EH (cell line): ENCODE measurements at places on chromosomes 2 and 18.

- DNase-seq, result peak; percentile 58
Measured at GRCh38 chr2:134207589-134208209, 46.2 kb upstream of the MGAT5 start.

DNA sequence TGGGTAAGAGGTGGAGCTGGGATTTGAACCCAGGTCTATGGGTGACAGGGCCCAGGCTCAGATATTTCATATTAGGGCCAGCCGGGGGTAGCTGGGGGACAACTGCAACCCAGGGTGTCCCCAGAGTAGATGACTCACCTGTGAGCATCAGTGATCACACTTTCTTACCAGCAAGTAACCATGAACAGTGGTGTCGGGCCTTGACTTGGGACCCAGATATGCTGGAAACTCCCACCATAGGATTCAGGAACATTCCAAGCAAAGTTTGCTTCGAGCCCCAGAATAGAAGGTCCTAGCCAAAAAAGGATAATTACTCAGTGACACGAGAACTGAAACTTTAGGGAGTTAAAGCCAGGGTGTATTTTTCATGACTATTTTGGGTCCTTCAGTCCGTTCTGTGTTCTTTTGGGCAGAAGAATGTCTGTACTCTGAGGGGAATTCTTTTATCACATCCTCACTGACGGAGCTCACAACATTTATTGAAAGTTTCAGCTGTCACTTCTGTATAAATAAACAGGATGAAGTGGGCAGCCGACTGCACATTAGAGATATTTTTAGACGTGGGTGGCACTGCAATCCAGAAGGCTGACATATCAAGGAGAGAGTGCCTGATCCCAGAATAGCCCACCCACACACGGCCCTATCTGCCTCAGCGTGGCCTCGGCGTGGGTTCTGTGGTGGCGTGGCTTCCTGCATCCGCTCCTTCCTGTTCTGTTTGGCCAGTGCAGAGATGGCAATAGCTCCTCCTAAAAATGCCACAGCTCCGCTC is 45.6 kb downstream of the RAMP1 start:
- peak; percentile 95 for DNase-seq

DNA sequence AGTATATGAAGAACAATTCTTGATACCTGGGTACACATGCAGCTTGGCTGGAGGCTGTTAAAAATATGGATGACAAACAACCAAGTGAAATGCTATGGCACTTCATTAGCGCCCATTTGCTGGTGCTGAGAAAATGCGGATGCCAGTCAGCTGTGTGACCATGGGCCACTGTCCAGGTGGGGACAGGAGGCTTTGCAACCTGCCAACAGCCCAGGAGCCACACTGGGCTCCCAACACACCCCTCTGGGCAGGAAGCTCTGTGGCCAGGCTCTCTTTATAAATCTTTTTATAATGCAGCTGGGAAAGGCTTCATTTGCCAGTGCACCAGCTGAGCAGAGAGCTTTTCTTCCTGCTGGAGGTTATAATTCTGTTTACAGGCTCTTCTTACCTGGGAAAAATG is 19.9 kb downstream of the RNF144A start:
- no peak for DNase-seq

GRCh38 chr2:128158176-128158575 is 67.2 kb downstream of the UGGT1 start:
- no peak for DNase-seq

DNA sequence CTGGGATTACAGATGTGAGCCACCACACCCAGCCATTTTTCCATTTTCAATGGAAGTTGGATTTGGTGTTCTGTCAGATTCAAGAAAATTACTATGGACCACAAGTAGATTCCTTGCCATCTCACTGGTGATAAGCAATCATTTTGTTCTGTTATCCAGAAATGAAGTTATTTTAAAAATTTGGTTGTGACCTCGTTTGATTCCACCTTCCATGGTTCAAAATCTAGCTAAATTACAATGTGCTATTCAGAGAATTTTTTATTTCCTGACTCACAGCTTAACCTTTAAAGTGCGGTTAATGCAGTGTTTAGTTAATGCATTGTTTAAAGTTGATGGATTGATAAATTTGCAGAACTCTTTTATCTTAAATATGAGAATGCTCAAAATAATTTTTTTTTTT is 243.2 kb upstream of the BOD1L2 start:
- DNase-seq, result peak; percentile 25

DNA sequence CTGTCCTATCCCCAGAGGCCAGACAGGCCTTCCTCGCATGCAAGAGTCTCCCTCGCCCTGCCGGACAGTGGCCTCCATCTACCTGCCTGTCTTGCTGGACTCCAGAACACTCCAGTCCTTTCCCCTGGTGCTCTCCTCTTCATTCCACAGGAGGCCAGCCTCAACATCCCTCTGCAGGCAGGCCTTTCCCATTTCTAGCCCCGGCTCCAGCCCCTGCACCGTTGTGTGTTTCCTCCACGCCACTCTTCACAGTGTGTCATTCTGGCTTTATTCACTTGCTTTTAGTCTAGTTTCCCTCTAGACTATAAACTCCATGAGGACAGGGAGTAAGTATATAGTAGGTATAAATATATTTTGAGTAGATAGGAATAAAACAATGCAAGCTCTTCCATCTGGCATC is 81.2 kb downstream of the LOXHD1 start:
- DNase-seq, result no peak

DNA sequence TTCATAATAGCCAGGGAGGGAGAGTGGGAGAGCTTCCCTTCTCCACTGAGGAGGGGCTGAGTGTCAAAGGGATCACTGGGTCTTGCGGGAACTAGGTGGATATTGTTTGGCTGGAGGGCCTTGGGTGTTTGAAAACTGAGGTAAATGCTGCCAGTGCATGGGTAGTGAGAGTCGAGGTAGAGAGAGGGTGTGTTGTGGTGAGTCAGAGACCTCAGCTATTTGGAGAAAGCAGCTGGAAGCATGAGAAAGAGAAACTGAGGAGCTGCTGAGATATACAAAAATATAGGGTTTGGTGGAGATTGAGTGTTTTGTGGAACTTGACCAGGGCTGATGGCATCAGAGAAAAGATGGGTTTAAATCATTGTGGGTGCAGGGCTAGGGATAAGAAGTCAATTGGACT is 127.0 kb upstream of the CCDC195 start:
- peak; percentile 41 for DNase-seq

GRCh38 chr2:59920961-59921360 is 632.5 kb downstream of the BCL11A start:
- no peak for DNase-seq

GRCh38 chr18:58216071-58216481 is 172.1 kb downstream of the NEDD4L start:
- peak; percentile 34 for DNase-seq

DNA sequence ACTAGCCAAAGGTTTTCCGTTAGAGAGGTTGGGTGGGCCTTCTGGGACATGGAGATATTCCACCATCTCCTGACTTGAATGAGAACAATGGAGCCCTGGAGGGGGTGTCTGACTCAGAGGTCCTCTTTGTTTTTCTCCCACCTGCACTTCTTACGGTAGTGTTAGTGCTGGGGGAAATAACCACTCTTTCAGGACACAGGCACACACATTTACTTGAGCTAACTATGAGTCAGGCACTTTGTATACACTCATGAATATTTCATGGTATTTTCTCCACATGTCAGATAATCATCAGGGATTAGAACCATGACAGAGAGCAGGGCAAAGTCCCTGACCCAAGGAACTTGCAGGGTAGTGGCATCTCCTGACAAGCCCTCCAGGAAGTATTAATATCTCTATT is 439.1 kb downstream of the TSN start:
- no peak for DNase-seq
